T-helper 1 cell treated with Interleukin-12 subunit alpha and Interleukin-12 subunit beta and Interleukin-4 antibody, amounts not matched to agents 30 ng/mL and 1 ng/mL, for 36 hours (primary cell): ENCODE measurements at places on chromosomes 5 and 9. TPM values are rescaled to one million over a fixed set of nuclear protein-coding genes. Genes with fewer than 3 reads are reported as not detected.

Gene DENND4C
- total RNA-seq = 38.7 and 44.8 TPM in 2 replicates

Gene TAF11L4
- total RNA-seq = not detected in 2 replicates

Gene ASS1
- 3.2 and 8.0 TPM in 2 replicates for total RNA-seq

Gene GNPDA1
- 54.4 and 57.7 TPM in 2 replicates for total RNA-seq

Gene GABBR2
- total RNA-seq = not detected in 2 replicates

Gene PPP3R2
- total RNA-seq = not detected in 2 replicates

Gene TMEM174
- total RNA-seq = not detected in 2 replicates

Gene COL27A1
- 1.2 TPM in 2 replicates for total RNA-seq

Gene SH3TC2
- not detected in 2 replicates for total RNA-seq

Gene IRX1
- total RNA-seq = not detected in 2 replicates

Gene INSL6
- not detected in 2 replicates for total RNA-seq

Gene IER5L
- 3.3 and 3.4 TPM in 2 replicates for total RNA-seq

Gene AHRR
- 18.7 and 20.0 TPM in 2 replicates for total RNA-seq

Gene SHC3
- total RNA-seq = not detected in 2 replicates

Gene RABGAP1
- total RNA-seq = 33.9 and 38.1 TPM in 2 replicates

Gene FST
- not detected in 2 replicates for total RNA-seq

Gene RMND5B
- total RNA-seq = 20.3 and 24.4 TPM in 2 replicates

Gene INSL4
- not detected in 2 replicates for total RNA-seq

Gene THBS4
- total RNA-seq = 0.73 and 1.1 TPM in 2 replicates

Gene LRRC8A
- total RNA-seq = 60.1 and 60.2 TPM in 2 replicates

Gene FIBCD1
- not detected in 2 replicates for total RNA-seq

Gene NRARP
- 1.5 and 1.8 TPM in 2 replicates for total RNA-seq

Gene SURF1
- total RNA-seq = 40.7 and 46.9 TPM in 2 replicates
